ENCODE measurements at places on chromosomes 13 and 19. TPM values are rescaled to one million over a fixed set of nuclear protein-coding genes. Genes with fewer than 3 reads are reported as not detected.

FFAR1 gene
- total RNA-seq = not detected

FFAR3 gene
- not detected for total RNA-seq

IRGC gene
- 0.08 TPM for total RNA-seq

ZNF534 gene
- total RNA-seq = not detected

DNA sequence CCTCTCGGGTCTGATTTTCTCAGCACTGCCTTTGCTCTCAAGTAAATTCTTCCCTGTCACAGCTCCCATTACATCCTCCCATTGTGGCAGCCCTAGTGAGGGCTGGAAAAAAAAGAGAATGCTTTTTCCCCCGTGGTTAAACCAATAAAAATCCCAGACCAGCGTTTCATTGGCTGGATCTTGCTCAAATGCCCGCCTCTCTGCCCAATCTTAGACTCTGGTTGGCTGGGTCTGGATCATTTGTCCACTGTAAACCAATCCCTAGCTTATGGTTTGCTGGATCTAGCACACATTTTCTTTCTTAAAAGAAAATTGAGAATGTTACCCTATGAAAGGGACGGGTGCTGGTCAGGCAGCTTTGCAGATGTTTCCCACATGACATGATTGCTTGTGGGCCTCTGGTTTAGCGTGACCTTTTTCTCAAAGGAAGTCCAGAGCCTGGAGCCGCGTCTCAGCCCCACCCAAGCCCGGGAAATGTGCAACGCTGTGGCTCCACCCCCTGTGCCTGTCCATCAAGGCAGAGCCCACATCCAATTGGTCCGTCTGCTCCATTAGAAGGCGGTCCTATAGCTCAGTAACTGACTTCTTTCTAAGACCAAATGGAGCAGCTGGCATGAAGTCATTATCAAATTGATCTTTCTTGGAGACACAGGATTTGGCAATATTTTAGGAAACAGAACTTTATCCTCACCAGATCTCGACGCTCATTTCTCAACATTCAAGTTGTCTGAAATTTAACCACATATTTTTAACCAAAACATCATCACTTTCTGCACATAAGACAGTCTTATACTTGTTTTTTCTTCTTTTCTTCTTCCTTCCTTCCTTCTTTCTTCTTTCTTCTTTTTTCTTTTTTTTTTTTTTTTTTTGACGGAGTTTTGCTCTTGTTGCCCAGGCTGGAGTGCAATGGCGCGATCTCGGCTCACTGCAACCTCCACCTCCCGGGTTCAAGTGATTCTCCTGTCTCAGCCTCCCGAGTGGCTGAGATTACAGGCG is 2.6 kb upstream of the MCEMP1 start:
- DNase-seq = peak; percentile 58

DNA sequence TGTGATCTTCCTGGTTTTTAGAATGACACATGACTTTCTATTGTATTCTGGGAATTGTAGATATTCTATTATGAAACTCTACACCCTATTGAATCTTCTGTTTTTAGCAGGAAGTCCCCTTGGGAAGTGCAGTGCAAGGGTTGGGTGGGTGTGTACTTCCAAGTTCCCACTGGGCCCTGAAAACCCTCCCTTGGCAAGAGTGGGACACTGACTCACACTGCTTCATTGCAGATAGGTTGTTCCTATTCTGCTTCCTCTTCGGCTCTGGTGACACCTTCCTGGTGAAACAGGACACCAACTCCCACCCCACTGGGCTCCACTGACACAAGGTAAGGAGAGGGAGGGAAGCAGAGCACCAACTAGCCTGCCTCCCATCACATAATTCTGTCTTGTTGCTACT is 121.8 kb downstream of the KCTD12 start:
- DNase-seq = no peak

DNA sequence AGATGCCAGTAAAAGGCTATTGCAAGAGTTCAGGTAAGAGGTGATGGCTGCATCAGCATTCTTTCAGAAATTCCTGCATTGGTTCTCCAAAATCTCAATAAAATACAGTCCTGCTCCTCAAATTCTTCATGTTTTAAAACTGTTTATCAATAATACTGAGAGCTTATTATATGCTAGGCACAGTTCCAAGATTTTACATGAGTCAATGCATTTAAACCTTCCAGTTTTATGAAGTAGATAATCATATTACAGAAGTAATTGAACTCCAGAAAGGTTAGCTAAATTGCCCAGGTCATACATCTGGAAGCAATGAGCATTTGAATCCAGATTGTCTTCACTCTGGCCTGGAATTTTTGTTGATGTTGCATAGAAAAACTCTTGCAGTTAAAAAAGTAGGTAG is 282.9 kb upstream of the SLITRK6 start:
- no peak for DNase-seq

GRCh38 chr13:91355826-91356710 is 8.6 kb downstream of the MIR17HG start:
- DNase-seq = no peak
